ENCODE measurements at places on chromosomes 1 and 21. TPM values are rescaled to one million over a fixed set of nuclear protein-coding genes. Genes with fewer than 3 reads are reported as not detected.

DNA sequence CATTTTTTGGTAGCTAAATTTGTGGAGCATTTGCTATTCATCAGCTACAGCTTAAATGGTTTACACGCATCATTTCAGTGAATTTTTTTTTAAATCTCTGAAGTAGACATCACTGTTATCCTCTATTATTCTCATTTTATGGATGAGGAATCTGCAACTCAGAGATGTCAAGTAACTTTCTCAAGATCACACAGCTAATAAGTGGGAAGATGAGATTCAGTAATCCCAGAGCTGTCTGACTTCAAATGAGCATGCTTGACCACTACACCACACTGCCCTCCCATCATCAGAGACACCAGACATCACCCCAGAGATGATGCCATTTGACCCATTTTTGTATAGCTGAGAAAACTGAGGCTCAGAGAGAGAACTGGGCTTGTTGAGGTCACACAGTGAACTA is 116.4 kb downstream of the RRAGC start:
- DNase-seq, result no peak

DNA sequence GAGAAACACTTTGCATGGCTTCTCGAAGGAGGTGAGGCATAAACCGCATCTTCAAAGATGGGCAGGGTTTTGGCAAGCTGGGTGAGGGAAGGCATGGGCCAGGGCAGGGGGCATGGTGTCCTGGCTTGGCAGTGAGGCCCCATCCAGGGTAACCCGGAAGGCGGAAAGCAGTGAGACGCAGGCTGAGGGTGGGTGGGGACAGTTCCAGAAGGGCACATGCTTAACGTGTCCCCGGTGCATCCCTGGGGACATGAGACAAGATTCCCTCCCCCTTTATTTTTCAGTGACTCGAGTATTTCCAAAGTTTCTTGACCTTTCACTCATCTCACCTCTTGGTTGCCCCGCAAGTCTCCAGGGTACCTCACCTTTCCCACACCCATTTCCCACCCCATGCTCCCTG is 122.8 kb upstream of the SLC25A33 start:
- DNase-seq, result no peak

GRCh38 chr21:45556645-45557615 is 14.7 kb upstream of the SLC19A1 start:
- no peak for DNase-seq

GRCh38 chr1:25922056-25922970 is 16.1 kb upstream of the STMN1 start:
- no peak for DNase-seq

DNA sequence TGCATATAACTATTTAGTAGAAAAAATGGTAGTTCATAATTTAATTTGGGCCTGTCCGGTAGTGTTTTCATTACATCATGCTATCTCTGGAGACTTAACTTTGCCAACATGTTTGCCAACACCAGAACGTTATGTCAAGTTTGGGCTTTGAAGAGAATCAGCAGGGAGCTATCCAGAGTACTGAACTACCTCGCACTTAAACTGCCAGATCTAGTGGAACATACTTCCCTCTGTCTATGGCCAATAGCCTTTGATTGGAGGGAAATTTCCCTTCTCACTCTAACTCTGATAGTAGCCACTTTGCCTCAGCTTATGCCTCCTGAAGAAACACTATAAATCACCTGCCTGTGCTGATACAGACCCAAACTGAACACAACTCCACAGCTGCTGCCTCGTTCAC is 10.0 kb downstream of the LRRC53 start:
- no peak for DNase-seq

- DNase-seq, result no peak
Observed at GRCh38 chr1:55822891-55823290, 607.7 kb upstream of the USP24 start.

Gene MPL
- not detected for total RNA-seq

Gene FCGR3A
- total RNA-seq, result not detected

Gene KCNJ9
- not detected for total RNA-seq

GRCh38 chr21:25887646-25888306 is 153.0 kb downstream of the GABPA start:
- no peak for DNase-seq

GRCh38 chr1:207071426-207071825 is 17.2 kb upstream of the C4BPB start:
- DNase-seq, result no peak

- no peak for DNase-seq
Observed at GRCh38 chr1:160406131-160406968, 6.0 kb downstream of the VANGL2 start.

- no peak for DNase-seq
Observed at GRCh38 chr1:219931033-219931432, 2.7 kb upstream of the SLC30A10 start.

DNA sequence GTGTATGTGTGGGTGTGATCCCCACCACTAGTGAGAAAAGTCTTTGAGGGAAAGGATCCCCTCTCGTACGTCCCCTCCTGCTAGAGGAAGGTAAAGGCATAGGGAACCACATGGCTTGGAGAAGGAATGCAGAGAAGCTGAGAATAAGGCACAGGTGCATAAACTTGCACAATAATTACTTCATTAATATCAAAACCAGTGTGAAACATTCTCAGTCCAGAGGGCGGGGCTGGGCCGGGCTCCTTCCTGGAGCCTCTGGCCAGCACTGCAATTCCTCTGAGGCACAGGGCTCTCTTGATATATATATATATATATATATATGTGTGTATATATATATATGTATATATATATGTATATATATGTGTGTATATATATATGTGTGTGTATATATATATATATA is 162.6 kb downstream of the TSEN15 start:
- no peak for DNase-seq

DNA sequence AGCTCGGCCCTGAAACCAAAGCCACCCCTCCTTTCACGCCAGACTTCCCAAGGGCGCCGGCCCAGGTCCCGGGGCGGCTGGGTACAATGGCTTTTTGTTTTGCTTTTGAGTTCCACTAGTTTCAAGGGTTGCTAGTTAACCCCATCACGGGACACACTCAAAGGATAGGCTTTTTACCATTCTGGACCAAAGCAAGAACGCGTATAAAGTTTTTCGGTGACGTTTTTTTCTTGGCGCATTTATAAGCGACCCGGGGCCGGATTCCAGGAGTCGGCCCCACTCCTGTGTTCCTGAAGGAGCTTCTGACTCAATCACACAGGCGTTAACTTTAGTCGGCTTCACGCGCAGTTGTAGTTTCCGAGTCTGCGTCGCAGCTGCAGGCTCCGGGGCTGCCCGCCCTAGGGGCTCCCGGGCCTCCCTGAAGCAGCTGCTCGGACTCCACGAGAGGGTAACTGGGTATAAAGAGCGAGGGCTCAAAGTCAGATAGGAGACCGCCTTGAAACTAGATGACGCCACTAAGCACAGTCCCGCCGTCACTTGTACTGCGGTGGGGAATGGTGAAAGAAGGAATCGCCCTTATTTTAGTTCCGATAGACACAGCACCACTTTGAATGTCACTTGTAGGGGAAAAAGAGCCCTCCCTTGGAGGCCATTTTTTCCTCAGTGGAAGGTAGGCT is 707 bp upstream of the KLHL21 start:
- no peak for DNase-seq

Gene SYCP1
- total RNA-seq, result not detected

DNA sequence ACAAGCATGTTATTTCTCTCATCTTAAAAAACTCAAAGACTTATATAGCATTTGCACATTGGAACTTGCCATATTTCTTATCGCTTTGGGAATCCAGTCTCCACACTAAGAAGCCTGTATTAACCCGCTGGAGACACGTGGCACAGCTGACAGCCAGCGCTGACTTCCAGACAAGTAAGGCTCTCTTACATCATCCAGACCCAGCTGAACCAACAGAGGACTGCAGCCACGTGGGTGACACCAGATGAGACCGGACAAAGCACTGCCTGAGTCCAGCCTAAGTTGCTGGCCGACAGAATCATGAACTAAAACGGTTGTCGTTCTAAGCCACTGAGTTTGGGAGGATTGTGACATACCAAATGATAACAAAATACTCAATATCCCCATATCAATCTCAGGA is 6.3 kb upstream of the CD247 start:
- DNase-seq, result no peak

Gene SPRR4
- total RNA-seq, result not detected

DNA sequence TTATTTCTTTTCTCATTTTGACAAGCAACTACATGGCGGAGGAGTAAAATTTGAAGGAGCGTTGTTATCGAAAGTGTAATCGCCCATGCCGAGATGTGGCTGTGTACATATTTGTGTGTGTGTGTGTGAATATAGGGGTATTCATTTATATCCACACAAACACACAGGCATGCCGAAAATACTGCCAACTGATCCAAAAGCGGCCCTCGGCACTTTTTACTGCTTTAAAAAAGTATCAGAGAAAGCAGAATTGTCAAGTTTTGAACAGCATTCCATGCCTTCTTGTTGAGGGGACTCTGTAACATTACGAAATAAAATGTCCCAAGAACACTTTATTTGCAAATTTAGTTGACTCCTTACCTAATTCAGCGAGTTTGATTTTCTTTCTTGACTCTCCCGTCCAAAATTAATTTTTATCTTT is 1.1 kb downstream of the PBX1 start:
- no peak for DNase-seq

GRCh38 chr21:28705616-28706015 is 287.1 kb downstream of the LTN1 start:
- DNase-seq, result no peak

Gene CLDN14
- 0.99 TPM for total RNA-seq

DNA sequence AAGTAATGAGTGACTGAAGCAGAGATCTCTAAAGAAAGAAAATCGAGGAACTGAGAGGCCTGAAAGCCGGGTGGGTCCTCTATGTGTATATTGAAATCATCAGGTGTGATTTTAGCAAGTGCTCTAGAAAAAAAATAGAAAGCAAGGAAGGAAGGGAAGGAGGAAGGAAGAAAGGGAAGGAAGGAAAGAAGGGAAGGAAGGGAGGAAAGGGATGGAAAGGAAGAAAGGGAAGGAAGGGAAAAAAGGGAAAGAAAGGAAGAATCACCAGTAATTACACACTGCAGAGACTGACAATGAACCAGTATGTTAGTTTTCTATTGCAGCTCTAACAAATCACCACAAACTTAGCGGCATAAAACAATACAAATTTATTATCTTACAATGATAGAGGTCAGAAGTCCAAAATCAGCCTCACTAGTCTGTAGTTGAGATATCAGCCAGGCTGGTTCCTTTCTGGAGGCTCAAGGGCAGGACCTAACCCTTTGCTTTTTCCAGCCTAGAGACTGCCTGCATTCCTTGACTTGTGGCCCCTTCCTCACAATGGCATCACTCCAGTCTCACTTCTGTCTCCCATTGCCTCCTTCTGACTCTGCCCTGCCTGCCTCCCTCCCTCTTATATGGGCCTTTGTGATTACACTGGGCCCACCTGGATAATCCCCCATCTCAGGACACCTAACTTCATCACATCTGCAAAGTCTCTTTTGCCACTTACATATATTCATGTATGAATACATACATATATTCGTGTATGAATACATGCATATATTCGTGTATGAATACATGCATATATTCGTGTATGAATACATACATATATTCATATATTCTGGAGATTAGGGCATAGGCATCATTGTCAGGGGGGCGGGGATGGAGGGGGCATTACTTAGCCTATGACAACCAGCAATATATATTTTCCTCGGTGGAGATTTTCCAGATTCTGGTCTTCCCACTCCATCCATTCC is 47.5 kb upstream of the CDC42BPA start:
- DNase-seq, result no peak

GRCh38 chr1:67537667-67538018 is 107.4 kb upstream of the SERBP1 start:
- no peak for DNase-seq

- DNase-seq, result no peak
Observed at GRCh38 chr1:178581351-178582303, 68.7 kb downstream of the TEX35 start.

- no peak for DNase-seq
Observed at GRCh38 chr1:16727190-16728111, 12.9 kb upstream of the RNU1-4 start.

DNA sequence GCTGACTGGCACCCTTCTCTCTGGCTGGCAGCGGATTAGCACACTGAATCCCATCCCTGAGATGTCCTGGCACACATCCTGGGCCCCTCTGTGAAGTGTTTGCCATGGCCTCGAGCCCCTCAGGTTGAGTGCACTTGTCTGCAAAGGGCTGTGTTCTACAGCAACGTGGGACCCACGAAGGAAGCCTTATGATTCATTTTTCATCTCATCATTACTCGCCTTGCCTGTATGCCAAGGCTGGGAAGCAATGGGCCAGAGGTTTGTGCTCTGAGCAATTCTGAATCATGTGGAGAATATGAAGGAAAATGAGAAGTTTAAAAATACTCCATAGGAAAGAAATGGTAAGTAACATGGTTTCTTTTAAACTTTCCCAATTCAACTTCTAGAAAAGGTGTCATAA is 124.8 kb upstream of the LMO4 start:
- DNase-seq, result no peak

DNA sequence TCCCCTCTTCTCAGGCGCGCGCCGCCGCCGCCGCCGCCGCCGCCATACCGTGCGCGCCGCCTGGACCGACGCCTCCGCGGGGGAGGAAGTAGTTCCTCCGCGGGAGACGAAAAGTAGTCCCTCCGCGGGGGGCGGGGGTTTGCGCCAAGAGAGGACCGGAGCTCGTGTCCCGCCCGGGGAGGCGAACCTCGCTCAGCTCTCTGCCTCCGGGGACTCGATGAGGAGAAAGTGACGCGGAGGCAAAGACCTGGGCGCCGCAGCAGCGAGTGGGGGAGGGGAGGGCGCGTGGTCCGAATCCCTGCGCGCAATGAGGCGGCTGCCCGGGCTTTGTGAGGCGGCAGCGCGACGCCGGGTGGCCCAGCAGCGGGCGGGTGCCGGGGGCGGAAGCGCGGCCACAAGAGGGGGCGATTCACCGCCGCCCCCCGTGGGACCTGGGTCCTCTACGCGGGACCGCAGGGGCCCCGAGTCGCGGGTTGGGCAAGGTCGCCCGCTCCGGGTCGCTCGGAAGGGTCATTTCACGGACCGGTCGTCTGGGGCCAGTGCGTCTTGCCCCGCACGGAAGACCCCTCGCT is at the start of gene BRWD1:
Gene BRWD1 (minus strand): TSS at position 62 of the 572 bp plus-strand sequence. CDS start 141 bp downstream, outside the sequence.
- peak; percentile 45 for DNase-seq

Gene KRTAP10-8
- not detected for total RNA-seq

Gene CRYAA
- total RNA-seq, result not detected

GRCh38 chr1:211490821-211491415 is 1.0 kb downstream of the RD3 start:
- no peak for DNase-seq

Gene SLAMF6
- not detected for total RNA-seq

Gene CCDC181
- total RNA-seq, result 0.74 TPM

DNA sequence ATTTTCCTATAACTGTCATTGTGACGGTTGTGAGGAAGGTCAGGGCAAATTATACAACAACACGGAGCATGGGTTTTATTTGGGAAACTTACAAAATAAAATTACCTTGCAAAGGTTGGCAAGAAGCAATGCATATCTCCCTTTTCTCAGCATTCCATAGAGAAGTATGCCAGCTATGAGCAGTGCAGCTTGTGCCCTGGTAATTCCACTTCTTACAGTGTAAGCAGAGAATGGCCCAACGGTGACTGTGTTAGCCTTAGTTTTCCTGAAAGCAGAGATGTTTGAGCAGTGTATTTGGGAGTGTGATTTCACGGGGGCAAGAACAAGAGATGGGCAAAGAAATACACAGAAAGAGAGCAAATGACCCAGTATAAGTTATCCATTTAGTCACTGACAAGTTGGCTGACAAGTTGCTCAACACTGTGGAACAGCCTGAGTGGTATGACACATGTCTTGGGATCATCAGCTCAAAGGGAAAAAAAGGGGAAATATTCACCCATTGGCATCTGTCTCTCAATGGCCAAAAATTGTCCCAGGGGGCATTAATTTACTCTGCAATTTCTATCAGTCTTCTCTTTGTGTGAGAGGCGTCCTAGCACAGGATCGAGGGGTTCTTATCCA is 210.9 kb upstream of the NRIP1 start:
- no peak for DNase-seq

- DNase-seq, result no peak
Observed at GRCh38 chr1:32480003-32480402, 15.1 kb downstream of the ZBTB8B start.

All from pulmonary artery endothelial cell (primary cell).